ENCODE measurements at places on chromosomes 7 and 10.

GRCh38 chr7:26029911-26030310 lies 122.1 kb upstream of the NFE2L3 start:
- no peak for DNase-seq

GRCh38 chr7:131581241-131582051 lies 25.0 kb upstream of the PODXL start:
- DNase-seq: no peak

GRCh38 chr7:140899883-140900282 lies 24.8 kb downstream of the BRAF start:
- DNase-seq: no peak

- no peak for DNase-seq
Measured at GRCh38 chr10:112159469-112159868, 24.1 kb downstream of the GPAM start.

DNA sequence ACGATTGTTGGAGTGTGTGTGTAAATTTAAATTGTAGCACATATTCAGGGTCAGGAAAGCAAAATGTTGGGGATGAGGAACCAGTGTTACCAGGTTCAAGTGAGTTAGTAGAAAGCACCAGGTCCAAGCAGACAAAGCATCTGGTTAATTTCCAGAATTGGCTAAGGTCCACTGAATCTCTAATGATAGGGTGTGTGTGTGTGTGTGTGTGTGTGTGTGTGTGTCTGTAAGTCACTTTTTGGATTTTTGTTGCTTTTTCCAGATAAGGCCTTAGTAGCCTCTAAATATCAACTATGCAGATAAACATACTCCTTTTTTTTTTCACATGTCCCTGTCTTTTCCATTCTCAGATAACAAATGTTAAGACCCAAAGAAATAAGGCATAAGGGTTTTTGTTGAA lies 36.6 kb upstream of the FMC1 start:
- DNase-seq: no peak

DNA sequence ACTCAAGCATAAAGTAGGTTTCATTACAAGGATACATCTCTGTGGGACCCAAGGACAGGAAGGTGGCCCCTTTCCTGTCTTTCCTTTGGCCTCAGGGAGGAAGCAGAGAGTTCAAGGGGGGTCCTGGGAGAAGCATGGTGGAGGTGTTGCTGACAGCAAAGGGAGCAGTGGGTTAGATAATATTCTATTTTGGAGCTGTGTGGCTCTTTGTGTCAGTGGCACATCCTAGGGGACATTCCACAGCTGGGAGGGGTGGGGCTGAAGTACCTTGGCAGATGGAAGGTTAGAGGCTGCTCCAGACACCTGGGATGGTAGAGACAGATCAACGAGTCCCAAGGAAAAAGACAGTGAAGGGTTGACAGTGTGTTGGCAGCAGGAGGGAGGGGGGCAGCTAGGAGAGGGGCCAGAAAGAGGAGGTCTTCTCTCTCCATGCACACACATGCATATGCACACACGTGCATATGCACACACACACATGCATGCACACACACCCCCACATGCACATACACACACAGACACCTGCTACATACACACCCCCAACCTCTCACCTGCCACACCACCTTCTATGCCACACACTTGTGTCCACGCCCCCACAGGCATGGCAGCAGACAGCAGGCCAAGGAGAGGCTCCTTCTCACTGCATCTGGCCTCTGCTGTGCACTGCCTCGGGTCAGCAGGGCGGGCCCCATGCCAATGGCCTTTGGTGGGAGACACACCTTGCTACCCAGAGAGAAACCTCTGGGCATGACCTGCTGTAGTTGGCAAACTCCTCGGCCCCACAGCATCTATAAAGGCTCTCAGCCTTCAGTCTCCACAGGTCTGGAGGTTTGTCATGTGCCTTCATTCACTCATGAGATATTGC lies 5.6 kb upstream of the POLD2 start:
- no peak for DNase-seq

DNA sequence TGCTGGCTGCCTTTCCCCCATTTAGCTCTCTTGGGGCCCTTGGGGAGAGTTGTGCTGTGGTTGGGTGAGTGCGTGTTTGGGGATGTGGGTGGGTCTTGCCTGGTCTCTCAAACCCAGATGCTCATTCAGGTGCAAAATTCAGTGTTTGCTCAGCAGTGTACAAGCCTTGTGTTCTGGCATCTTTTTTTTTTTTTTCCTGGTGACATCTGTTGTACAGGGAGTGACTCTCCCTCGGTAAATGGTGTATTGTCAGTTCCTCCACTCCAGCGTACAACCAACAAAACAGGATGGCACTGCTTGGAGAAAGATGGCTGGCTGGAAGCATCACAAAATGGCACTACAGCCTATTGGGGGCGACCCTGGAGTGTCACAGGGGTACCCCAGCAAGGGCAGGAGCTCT lies 75.5 kb downstream of the LRMDA start:
- DNase-seq: no peak

- no peak for DNase-seq
Measured at GRCh38 chr10:116304923-116305322, 19.3 kb upstream of the CCDC172 start.

DNA sequence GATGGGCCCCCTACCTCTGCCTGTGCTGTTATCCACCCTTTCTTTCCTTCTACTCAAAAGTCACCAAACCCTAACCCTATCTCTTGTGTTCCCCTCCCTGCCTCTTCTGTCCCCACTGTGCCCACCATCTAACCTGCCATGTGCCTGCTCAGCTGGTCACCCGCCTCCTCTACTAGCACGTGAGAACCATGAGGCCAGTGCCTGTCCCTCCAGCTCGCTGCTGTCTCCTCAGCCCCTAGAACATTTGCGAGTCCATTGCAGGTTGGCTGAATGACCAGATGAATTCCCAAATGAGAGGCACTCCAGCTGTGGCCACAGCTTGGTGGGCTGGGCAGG lies 129.0 kb downstream of the ARHGAP22 start:
- no peak for DNase-seq

- DNase-seq: peak; percentile 16
Measured at GRCh38 chr10:8049865-8050555, 4.5 kb upstream of the GATA3 start.

DNA sequence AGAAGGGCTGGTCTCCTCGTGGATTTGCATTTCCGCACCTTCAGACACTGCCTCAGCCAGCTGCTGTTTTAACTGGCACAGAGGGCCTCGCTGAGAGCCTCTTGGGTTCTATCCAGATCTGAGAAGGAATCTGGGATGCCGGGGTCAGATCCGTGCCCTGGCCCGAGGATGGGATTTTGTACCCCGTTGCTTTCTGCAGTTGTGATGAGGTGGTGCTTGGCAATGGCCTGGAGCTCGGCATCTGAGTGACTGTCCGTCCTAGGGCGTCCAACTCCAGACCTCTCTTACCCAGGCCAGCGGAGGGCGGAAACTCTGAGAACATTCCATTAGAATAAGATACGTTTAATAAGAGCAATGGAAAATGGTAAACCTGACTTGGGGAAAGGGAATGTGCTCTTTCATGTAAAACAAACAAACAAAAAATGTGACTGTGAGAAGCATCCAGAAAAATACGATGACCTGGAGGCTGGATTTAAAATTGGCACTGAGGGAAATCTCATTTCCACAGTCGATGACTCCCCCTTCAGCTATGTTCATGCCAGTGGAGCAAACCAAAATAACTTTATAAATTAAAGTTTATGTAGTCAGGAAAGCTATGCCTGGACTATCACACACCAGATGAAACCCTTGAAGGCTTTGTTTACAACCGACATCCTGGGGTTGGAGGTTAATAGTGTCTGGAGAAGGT lies 39.6 kb downstream of the GRK5 start:
- no peak for DNase-seq

DNA sequence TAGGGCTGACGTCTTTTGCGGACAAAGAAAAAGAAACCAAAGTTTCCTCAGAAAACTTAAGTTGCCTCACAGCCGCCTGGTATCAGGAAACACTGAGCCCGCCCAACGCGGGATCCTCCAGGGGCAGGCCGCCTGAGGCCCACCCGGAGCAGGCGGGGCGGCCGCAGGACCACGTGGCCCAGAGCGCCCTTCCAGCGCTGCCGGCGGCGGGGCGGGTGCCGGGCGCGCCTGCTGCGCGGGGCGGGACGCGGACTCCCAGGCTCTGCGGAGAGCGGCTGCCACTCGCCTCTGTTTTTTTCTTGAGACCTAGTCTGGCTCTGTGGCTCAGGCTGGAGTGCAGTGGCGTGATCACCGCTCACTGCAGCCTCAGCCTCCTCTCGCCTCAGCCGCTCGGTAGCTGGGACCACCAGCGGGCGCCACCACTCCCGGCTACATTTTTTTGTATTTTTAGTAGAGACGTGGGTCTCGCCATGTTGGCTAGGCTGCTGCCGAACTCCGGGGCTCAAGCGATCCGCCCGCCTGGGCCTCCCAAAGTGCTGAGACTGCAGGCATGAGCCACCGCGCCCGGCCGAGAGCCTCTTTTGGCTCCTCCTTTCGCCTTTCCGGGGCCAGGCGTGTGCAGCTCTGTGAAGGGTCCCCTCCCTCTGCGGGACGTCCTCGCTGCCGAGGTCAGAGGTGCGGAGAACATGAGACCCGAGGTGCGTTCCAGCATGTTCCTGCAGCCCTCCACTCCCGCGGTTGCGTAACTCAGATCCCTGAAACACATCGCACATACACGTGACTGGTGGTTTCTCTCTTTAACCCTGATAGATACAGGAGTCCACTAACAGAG lies 11.6 kb upstream of the HNRNPF start:
- peak; percentile 90 for DNase-seq

DNA sequence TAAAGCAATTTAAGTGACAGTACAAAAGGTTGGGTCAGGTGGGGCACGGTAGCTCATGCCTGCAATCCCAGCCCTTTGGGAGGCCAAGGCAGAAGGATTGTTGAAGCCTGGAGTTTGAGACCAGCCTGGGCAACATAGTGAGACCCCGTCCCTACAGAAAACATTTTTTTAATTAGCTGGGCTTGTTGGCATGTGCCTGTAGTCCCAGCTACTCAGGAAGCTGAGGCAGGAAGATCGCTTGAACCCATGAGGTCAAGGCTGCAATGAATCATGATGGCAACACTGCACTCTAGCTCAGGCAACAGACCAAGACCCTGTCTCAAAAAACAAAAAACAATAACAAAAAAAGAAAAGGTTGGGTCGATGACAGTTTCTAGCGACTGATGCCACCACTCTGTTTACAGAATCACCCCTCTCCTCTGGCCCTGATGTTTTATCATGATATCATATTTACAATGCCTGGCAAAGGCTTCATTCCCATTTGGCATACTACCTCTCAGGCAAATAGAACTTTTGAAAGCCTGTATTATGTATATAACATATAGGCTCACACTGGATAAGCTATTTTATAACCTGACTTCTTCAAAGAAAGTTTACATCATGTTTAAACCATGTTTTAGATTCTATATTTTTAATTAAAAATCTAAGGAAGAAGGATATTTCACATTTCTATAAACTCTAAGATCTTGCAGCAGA lies 558 bp upstream of the ABCC2 start:
- no peak for DNase-seq

GRCh38 chr7:27143023-27143949 lies at the start of gene HOXA5:
HOXA5 (minus strand) TSS chr7:27143681; CDS start chr7:27143607, 74 bp downstream.
- no peak for DNase-seq

DNA sequence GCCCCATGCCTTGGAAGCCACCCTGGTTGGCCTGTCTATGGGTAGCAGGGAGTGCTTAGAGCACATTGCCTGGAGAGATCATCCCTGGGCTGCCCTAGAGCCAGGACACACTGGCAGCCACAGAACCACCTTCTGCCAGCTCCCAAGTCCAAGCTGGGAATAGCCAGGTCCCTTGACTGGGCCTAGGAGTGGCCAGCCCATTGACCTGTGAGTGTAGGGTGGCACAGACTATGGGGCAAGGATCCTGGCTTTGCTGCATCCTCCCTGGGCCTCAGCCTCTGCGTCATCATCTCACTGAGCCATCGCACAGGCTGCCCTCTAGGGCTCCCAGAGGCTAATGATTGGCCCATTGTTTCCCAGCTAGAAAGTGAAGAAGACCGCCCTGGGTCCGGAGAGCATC lies 7.0 kb downstream of the AQP1 start:
- no peak for DNase-seq

GRCh38 chr7:101628522-101628921 lies 574 bp downstream of the MYL10 start:
- no peak for DNase-seq

DNA sequence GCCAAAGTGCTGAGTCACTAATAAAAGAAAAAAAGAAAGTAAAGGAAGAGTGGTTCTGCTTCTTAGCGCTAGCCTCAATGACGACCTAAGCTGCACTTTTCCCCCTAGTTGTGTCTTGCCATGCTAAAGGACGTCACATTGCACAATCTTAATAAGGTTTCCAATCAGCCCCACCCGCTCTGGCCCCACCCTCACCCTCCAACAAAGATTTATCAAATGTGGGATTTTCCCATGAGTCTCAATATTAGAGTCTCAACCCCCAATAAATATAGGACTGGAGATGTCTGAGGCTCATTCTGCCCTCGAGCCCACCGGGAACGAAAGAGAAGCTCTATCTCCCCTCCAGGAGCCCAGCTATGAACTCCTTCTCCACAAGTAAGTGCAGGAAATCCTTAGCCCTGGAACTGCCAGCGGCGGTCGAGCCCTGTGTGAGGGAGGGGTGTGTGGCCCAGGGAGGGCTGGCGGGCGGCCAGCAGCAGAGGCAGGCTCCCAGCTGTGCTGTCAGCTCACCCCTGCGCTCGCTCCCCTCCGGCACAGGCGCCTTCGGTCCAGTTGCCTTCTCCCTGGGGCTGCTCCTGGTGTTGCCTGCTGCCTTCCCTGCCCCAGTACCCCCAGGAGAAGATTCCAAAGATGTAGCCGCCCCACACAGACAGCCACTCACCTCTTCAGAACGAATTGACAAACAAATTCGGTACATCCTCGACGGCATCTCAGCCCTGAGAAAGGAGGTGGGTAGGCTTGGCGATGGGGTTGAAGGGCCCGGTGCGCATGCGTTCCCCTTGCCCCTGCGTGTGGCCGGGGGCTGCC lies at the start of gene IL6:
TSS of gene IL6 (plus strand) at position 294 of the 807 bp plus-strand sequence. CDS start at position 357, 63 bp downstream.
- DNase-seq: no peak

DNA sequence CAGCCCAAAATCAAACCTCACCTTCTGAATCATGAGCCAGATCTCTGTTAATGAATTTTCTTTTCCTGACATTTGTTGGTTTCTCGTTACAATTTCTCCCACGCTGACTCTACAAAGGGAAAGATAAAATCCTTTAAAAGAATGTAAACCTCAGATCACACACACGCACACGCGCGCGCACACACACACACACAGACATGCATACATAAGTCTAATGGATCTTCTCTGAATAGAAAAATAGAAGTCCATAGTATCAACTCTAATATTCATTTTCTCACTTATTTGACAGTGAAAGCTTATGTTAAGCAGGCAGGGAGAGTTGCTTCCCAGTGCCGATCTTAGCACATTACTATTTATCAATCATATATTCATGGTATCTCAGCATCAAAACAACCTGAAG lies 1.4 kb downstream of the ETV1 start:
- no peak for DNase-seq

GRCh38 chr7:494906-495305 lies 24.7 kb downstream of the PDGFA start:
- no peak for DNase-seq

GRCh38 chr7:46580766-46581165 lies 659.7 kb upstream of the IGFBP3 start:
- DNase-seq: no peak

GRCh38 chr7:139574618-139575337 lies 51.3 kb downstream of the CLEC2L start:
- no peak for DNase-seq

GRCh38 chr10:77782328-77783061 lies 144.1 kb downstream of the DLG5 start:
- no peak for DNase-seq

- DNase-seq: no peak
Measured at GRCh38 chr10:101781984-101782810, 1.0 kb downstream of the NPM3 start.

Data from CD4-positive, alpha-beta memory T cell (primary cell).